ENCODE measurements at places on chromosomes 11 and 22.

DNA sequence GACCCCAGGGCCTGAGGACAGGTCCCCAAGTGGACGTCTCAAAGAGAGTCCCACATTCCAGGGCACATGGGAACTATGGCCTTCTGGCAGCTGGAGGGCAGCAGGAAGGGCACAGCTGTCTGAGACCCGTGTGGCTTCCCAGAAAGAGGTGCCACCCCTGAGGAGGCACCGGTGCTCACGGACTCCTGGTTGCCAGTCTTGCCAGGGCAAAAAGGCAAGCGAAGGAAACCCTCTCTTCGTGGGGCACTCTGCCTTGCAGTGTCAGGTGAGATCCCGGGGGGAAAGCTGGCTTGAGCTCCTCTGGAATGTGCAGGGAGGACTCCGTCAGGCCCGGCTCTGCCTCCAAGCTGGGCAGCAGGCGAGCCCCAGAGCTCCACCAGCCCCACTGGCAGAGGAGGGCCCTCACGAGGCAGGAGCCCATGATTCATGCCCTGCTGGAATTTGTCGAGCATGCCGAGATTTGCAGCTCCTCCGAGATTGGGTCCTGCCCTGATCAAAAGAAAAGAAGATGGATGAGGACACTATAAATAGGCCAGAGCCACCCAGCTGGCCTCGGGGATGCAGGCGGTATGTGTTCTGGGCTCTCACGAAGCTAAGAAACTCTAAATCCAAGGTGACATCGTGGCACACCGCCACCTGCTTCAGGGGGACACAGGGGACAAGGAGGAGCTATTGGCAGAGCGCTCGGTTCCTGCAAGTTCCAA, 9.9 kb upstream of the CELSR1 start:
- DNase-seq = no peak

DNA sequence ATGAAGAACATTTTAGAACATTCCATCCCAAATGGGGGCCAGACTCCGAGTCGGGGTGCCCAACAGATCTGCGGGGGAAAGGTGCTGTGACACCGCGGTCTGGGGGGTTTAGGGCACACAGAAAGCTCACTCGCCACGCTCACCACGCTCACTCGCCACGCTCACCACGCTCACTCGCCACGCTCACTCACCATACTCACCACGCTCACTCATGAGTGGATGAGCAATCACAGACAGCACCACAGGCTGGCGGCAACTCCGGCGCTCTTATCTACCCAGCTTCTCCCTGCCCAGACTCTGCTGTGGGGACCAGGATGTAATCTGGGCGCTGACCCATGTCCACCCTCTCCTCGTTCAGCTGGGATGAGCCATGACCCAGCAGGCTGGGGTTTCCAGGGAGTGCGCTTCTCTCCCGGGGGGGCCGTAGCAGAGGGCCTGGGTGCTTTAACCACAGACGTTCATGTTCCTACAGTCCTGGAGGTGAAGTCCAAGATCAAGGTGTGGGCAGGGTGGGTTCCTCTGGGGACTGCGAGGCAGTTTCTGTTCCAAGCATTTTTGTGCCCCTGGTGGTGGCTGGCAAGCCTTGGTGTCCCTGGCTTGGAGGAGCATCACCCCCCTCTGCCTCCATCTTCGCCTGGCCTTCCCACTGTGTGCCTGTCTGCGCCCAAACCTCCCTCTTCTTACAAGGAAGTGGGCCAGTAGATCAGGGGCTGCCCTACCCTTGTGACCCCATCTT, 141.2 kb downstream of the CTTN start:
- DNase-seq = no peak

GRCh38 chr11:102781676-102782075, 1.2 kb upstream of the MMP10 start:
- no peak for DNase-seq

- DNase-seq = no peak
Measured at GRCh38 chr11:29353833-29354232, 663.0 kb downstream of the KCNA4 start.

GRCh38 chr22:42978453-42979103, 36.4 kb downstream of the PACSIN2 start:
- peak; percentile 36 for DNase-seq

GRCh38 chr22:33213383-33214075, 155.3 kb upstream of the SYN3 start:
- DNase-seq = no peak

DNA sequence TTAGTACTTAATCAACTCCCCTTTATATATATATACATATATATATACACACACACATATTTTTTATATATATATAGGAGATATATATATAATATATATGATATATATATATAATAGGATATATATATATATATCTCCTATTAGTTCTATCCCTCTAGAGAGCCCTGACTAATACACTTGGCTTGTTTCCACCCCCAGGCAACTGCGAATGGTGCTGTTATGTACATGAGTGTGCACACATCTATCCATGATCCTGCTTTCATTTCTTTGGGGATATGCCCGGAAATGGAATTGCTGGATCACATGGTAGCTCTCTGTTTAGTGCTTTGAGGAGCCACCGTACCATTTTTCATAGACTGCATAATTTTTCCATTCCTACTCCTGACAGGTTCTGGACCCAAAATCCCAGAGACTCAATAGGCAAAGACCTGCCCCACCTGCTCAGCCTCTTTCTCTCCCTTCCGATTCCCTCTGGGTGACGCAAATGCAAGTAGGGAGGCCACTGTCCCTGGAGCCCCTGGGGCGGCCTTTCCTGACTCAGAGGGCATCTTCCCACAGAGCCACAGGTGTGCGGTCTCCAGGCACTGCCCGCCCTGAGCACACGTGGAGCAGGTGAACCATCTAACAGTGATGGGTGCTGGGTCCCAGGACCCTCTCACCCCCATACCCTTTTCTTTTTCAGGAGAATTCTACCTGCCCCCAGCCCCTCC, 12.0 kb downstream of the FGF3 start:
- DNase-seq = no peak

- no peak for DNase-seq
Measured at GRCh38 chr11:6333095-6333494, 12.8 kb upstream of the CAVIN3 start.

- DNase-seq = peak; percentile 31
Measured at GRCh38 chr11:16606784-16607674, 131.4 kb upstream of the C11orf58 start.

- DNase-seq = no peak
Measured at GRCh38 chr11:23772081-23772480, 724.8 kb upstream of the LUZP2 start.

DNA sequence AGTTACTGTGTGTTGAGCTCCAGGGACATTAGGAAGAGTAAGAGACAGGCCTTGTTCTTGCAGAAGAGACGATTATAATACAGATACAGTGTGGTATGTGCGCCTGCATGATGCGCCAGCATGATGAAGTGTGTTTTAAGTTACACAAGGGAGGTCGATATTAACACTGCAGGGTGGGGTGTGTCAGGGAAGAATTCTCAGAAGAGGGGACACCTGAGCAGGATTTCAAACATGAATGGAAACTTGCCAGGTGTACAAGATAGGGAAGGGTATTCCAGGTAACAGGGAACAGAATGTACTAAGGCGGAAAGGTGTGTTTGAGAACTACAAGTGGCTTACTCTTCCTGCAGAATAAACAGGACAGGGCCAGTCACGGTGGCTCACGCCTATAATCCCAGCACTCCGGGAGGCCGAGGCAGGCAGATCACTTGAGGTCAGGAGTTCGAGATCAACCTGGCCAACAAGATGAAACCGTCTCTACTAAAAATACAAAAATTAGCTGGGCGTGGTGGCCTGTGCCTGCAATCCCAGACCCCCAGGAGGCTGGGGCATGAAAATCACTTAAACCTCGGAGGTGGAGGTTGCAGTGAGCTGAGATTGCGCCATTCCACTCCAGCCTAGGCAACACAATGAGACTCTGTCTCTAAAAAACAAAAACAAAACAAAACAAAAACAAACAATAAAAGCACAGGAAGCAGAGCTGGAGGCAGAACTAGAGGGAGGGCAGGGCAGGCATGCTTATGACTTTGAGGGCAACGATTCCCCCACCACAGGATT, 59.0 kb downstream of the SYN3 start:
- no peak for DNase-seq

DNA sequence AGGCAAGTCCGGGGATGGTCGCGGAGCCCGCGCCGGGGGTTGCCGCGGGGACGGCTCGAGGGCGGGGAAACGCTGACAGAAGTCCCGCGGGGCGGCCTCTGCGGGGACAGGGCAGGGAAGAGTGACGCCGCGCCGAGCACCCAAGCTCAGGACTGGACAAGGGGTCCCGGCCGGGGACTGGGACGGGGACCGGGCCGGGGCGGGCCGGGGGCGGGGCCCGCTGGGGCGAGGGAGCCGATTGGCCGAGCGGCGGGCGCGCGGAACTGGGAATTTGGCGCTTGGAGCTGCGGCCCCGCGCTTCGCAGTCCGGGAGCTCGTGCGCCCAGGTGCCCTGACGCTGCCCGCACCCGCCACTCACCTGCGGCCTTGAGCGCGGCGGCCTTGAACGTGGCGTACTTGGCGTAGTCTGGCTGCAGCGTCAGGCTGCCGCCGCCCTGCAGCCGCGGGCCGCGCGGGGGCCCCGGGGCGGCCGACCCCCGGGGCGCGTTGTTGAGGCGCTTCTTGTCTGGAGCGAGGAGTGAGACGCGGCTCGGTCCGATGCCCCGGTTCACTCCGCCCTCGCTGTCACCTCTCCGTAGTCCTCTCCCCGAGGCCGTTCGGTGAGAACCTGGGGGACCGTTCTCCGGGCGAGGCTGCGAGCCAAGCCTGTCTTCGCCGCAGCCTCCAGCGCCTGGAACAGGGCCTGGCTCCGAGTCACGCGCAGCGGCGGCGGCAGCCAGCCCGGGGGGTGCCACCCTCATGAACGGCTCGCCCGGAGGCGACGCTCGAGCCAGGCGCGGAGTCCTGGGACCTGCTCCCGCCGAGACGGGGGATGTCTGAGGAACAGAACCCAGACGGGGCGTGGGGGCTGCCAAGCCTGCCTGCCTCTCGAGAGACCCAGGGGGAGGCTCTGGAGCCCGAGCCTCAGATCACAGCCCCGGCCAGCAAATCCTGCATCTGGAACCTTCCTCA, 4.5 kb downstream of the SHISA8 start:
- peak; percentile 92 for DNase-seq

DNA sequence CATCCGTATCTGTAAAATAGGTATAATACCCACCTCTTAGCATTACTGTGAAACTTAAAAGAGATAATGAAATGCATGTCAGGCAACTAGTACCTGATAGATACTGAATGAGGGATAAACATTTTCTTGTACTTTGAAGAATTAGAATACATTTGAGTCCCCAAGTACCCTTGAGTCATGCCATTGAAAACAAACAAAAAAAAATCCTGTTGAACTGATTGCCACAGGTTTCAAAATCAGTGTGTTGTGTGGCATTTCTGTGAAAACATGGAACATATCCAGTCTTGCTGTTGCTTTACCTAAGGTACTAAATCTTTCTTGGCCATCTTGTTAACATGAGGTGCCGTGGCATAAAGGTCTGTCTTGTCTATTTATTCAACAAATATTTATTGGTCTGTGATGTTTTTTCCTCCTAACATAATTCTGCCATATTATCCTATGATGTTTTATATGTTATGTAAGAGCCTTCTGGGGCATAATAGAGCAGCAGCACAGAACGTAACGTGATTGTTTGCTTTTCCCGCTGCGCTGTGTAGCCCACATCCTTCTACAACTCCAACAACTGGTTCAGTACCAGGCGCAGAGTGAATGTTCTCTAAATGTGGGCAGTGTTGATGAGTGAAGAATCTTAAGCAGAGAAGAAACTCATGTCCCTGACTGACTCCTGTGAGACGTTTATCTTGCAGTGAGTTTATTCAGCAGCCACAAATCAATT, 79.3 kb upstream of the RAB1B start:
- no peak for DNase-seq

GRCh38 chr11:44589301-44589700, 23.8 kb downstream of the CD82 start:
- DNase-seq = peak; percentile 90

DNA sequence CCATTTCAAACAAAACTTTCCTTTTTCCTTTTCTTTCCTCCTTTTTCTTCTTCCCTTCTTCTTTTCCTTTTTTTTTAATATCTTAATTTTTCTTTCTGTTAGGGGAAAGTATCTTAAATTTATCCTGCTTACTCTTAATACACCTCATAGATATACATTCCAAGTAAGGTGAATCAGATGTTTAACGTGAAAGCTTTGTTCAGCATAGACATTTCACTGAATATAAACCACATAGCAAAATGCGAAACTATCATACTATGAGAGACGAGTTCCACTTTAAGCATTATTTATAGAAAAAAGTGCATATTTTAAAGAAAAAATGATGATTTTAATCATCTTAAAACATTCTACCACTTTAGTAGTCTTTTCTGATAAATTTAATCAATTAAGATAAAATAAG, 137.8 kb upstream of the MTMR2 start:
- DNase-seq = no peak

- DNase-seq = no peak
Measured at GRCh38 chr11:106344394-106344793, 266.9 kb downstream of the AASDHPPT start.

DNA sequence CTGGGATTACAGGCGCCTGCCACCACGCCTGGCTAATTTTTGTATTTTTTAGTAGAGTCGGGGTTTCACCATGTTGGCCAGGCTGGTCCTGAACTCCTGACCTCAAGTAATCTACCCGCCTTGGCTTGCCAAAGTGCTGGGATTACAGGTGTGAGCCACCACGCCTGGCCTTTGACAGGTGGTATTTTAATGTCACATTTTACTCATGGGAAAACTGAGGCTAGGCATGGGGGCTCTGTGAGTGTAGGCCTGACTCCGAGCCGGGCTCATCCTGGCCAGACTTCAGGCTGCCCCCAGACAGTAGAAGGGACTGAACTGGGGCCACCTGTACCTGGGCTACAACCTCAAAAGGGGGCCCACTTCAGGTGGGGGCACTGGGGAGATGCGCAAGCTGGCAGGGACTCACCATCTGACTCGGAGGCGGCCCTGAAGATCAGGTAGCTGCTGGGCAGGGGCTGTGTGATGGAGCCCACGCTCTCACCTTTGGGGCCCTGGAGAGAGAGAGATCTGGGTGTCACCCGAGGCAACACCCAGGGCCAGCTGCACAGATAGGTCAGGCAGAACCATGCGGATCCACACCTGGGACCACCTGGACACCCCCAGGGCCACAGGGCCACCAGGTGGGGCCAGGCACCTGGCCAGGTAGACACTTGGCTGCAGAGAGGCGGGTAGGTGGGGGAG, 45.8 kb downstream of the OSBPL5 start:
- peak; percentile 7 for DNase-seq

DNA sequence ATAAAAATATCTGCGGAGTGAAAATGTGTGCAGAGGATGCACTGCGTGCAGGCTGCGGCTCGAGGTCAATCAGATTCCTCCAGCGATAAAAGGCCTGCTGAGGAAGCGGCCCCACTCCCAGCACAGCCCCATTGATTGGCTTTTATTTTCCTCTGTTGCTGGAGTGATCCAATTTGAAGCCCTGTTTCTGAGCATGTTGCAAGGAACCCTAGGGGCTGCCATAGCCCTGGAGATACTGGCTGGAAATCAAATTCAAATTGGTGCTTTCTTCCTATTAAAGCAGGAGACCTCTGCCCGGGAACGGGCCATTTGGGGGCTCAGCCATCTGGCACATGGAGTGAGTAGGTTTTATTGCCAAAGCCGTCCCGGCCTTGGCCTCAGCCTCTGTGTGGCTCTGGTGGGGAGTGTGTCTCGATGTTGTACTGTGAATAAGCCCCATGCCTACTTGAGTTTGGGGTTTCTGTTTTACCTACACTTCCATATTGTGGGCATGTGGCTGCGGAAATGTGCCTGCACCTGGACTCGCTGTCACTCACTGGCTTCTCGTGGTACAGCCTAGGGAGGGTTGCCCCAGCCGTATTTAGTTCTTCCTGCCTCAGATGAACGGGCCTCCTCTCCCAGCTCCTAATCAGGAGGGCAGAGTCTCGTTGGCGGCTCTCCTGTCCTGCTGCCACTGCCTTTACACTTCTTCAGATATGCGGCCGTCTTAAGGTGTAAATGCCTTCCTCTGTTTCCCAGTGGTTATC, 25.6 kb downstream of the PARVB start:
- DNase-seq = peak; percentile 91

- peak; percentile 72 for DNase-seq
Measured at GRCh38 chr22:29309332-29310064, 3.0 kb downstream of the GAS2L1 start.
